Foreskin melanocyte (primary cell): ENCODE measurements at places on chromosomes 12 and 14.

DNA sequence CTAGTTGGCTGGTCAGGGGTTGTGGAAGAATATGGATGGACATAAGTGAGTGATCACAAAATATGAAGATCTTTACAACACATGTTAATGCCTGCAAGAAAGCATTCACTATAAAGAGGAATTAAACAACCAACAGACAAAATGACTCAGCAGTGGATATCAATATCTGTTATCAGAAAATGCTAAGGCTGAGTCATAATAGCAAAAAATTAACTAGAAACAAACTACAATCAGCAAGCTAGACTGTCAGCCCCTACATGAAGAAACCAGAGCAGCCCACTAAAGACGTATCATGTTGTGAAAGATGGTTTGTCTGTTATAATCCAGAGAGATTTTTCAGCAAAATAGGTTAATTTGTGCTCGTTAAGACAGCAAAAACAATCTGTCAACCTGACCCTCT lies 472.9 kb downstream of the NELL2 start:
- DNase-seq, result no peak

DNA sequence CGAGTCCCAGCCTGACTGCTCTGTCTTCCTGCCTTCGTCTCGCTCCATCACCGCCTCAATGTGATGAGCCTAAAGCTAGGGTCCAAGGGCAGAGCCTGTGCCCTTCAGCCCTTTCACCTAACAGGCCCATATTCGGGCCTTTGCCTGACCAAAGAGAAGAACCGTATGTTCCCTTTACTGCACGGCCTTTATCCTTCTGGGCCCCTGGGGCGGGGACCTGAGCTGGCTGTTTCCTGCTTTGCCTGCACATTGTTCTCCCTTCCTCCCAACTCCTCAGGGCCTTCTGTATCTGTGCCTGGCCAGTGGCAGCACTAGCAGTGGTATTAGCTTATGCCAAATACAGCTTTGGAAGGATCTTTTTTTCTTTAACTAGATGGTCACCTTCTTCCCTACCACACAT lies 8.5 kb upstream of the MYL6B start:
- no peak for DNase-seq

GRCh38 chr12:25186788-25187402 lies 8.1 kb downstream of the DNAI7 start:
- no peak for DNase-seq

DNA sequence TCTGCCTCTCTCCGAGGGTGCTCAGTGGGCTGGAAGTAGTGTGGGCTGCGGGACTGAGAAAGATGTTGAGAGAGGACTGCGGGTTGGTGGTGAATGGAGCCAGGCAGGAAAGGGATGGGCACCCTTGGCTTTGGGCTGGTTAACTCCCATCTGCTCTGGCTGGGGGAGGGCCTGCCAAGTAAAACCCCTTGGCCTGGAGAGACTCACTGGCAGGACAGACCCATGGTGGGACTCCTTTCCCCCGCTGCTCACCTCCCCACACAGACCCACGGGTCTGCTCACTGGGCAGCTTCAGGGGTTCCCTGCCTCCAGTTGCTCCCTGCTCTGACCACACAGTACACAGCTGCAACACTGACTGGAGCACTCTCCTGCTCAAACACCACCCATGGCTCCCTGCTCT lies 54.1 kb downstream of the KRT80 start:
- DNase-seq, result no peak

GRCh38 chr12:11499806-11500187 lies 104.4 kb upstream of the PRB2 start:
- no peak for DNase-seq

DNA sequence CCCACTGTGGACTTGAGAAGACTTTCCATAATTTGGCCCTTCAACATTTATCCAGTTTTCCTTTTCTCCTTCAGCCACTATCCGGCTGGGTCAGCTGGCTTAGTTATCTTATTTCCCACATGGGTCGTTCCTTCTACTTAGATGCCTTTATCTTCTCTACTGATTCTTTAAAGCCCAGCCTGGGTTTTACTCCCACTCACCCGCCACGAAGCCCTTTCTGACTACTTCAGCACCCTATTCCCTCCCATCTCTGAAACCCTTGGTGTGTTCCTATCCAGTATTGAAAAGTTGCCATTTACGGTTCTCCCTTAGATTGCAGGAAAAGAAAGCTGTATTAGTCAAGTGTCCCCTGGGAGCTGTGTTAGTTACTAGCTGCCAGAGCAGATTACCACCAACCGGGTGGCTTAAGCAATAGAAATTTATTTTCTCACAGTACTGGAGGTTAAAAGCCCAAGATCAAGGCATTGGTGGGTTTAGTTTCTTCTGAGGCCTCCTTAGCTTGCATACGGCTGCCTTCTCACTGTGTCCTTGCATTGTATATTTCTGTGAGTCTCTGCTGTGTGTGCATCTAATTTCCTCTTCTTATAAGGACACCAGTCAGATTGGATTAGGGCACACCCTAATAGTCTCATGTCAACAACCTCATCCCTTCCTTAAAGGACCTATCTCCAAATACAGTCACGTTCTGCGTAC lies 105.5 kb downstream of the GPATCH2L start:
- no peak for DNase-seq

GRCh38 chr14:66511849-66512248 lies 3.9 kb downstream of the GPHN start:
- DNase-seq, result no peak

- no peak for DNase-seq
Measured at GRCh38 chr14:50402965-50403364, 6.3 kb upstream of the CDKL1 start.

- no peak for DNase-seq
Measured at GRCh38 chr12:13229504-13229903, 33.0 kb downstream of the EMP1 start.

DNA sequence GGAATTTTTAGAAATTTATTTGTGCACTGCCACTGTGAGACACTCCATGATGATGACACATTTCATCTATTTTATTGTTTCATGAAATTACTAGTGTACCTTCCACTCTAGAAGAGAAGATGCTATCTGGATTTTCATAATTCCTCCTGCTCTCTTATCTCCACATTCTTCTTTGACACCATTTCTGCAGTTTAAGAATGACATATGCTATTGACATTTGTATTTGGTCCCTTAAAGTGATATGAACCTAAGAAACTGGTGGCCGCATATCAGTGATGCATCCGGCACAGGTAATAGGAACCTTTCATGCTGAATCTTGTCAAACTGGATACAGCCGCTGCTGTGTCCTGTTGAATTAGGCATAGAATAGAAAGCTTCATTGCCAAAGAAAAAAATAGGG lies 696.3 kb downstream of the TMEM121 start:
- no peak for DNase-seq

- no peak for DNase-seq
Measured at GRCh38 chr14:104034976-104035699, 50.4 kb upstream of the ASPG start.

- DNase-seq, result no peak
Measured at GRCh38 chr14:77955816-77956484, 156.0 kb downstream of the ADCK1 start.

DNA sequence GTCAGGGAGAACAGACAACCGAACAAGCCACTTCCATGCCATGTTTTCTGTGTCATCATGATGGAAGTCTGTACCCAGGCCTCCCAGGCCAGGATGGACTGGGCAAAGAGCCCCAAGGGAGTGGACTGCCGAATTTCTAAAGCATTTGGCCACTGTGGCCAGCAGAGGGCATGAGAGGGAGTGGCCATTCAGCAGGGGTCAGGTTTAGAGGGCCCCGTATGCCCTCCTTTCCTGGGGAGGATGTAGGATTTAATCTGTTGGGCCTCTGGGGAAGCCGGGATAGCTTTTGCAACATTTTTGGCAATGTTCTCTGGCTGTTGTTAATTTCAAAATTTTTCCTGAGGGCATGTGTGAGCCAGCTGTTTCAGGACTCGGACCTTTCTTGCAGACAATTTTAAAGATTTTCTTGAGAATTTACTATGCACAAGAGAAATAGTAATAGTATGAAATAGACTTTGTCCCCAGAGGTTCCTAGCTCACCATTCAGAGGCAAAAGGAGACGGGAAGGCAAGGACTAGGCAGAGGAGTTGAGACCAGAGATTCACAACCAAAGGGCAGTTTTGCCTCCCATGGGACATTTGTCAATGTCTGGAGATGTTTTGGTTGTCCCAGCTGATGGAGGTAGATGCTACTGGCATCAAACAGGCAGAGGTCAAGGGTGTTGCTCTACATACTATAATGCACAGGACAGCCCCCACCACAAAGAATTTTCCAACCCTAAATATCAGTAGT lies 18.0 kb downstream of the ACACB start:
- DNase-seq, result no peak

- no peak for DNase-seq
Measured at GRCh38 chr14:104319491-104320241, 181.3 kb downstream of the KIF26A start.

GRCh38 chr12:104682790-104683279 lies 226.1 kb downstream of the CHST11 start:
- no peak for DNase-seq

GRCh38 chr14:66117600-66117999 lies 368.6 kb upstream of the CCDC196 start:
- peak; percentile 10 for DNase-seq

- DNase-seq, result no peak
Measured at GRCh38 chr12:108565976-108566375, 3.6 kb downstream of the ISCU start.

DNA sequence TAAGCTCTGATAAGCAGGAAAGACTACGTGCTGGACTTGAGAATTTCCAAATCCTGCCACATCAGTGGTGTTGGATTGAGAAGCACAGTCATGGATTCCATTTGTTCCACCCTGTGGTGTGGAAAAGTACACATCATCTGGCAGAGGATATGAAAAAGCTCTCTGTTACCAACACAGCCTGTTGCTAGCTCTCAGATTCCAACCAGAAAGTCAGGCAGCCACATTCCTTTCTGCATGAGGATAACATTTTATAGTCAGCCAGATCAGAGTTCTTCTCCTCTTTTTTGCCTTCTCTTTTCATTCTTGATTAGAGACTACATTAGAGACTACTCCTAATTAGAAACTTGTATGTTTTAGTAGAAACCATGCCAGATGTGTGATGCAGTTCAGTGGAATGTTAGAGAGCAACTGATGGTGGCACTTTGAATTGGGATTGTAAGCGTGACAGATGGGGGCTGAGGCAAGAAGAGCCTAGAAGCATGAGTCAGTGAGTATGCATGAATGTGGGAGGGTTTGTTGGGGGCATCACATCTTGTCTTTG lies 61.2 kb upstream of the STXBP6 start:
- DNase-seq, result peak; percentile 96

- DNase-seq, result no peak
Measured at GRCh38 chr12:72889791-72890190, 617.6 kb downstream of the TRHDE start.

DNA sequence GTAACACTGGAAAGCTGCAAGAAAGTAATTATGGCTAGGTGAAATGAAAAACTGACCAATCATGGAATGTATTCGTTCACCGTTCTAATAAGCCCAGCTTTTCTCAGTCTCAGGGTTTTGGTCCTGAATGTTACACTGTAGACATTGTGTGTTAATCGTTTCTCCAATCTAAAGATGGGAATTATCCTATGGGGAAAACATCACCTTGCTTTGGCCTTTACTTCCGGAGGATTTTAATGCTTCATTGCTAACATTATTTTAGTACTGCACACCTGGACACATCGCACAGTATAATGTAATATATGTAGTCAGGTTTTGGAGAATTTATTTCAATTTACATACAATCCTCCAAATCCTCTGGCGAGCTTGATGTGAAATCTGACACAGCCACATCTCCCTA lies 1.2 kb upstream of the TRHDE start:
- DNase-seq, result no peak

- DNase-seq, result no peak
Measured at GRCh38 chr12:40827683-40828592, 135.7 kb downstream of the CNTN1 start.

DNA sequence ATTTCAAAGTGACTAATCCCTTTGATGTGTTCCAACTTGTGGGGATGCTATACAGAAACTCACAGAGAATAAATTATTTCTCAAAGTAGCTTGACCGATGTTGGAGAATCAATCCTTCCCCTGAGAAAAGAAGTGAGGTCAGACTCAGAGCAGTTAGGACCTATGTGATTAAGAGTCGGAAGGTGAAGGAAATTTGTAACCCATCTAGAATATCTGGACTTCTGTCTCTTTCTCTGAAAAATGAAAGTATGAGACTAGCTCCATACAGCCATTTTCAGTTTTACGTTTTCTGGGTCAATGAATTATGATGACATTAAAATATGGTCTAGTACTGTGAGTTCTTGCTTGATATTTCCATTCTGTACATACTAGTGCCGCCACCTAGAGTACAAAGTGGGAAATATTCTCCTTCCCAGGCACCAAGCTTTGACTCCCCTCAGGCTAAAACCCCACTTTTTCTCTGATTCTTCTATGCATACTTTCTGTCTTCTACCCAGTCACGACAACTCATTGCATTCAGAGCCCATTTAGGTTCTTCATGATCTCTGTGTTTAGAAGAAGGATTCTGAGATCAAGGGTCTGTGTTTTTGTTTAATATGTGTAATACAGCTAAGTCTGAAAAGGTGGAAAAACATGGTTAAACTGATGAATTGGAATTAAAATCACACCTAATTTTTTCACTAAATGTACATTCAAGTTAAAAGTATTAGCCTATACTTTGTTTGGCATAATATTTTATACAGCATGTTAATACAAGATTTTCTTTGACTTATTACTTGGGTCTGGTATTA lies 6.9 kb upstream of the NTS start:
- peak; percentile 56 for DNase-seq
